Central memory CD8-positive, alpha-beta T cell (primary cell): ENCODE measurements at places on chromosomes 16 and 17.
A peak's percentile ranks its signal among the peaks of the same experiment; 100 is the strongest.

- DNase-seq, result no peak
These were observed 16.8 kb upstream of the ETV4 start for GRCh38 chr17:43562679-43563599.

- DNase-seq, result no peak
These were observed 163.5 kb downstream of the SDK2 start for GRCh38 chr17:73480740-73481139.

- DNase-seq, result no peak
These were observed 26.1 kb downstream of the TNS4 start for GRCh38 chr17:40475234-40475908.

DNA sequence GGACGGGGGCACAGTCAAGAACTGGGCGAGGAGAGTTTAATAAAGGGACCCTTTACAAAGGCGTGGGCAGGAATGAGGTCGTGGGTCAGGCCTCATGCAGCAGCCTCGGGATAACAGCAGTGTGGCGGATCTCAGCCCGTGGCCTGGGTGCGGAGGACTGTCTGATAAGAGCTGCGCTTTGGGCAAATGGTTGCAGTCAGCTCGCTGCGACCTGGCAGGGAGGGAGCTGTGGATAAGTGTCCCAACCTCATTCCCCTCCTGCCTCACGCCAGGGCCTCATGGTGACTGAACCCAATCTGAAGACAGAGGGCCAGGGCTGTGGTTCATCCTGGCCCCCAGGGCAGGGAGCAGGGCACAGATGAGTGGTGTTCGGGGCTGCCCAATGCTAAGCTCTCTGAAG is 13.6 kb downstream of the SMTNL2 start:
- no peak for DNase-seq

- no peak for DNase-seq
These were observed 102.6 kb upstream of the HS3ST3A1 start for GRCh38 chr17:13704333-13704732.

DNA sequence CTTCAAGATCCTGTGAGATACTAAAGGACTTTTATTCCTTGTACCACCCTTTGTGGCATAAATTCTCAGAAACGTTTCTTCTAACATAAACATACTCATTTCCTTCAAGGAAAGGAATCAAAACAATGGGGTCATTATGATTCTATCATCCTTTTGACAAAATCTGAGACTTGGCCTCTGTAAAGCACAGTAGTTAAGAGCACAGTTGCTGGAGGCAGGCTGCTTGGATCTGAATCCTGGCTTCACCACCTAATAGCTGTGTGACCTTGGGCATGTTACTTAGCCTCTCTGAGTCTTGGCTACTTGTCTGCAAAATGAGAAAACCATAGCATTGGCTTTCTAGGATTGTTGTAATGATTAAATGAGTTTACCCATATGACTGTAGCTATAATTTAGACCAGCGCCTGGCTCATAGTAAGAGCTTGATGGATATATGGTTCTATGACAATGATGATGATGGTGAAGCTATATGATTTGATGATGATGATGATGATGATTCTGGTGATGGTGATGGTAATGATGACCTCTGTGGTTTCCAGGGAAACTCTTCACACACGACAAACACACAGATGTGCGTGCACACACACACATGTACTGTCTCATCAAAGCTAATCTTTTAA is 6.1 kb upstream of the KRT31 start:
- no peak for DNase-seq

DNA sequence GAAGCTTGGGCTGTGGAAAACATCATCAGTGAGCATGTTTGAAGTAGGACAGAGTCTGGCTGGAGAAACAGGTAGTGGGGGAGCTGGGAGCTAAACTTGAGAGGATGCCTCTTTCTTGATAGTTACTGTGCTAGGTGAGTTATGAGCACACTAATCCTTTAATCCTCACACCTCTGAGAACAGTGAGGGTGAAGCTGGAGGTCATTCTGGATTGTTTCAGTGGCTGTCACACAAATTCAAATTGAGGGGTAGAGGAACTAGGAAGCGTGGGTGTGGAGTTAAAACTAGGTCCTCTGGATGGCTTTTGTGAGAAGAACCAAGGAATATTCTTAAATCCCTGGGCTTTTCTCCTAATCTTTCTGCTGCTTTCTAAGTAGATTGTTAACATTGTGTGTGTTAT is 3.3 kb downstream of the AKAP1 start:
- no peak for DNase-seq

DNA sequence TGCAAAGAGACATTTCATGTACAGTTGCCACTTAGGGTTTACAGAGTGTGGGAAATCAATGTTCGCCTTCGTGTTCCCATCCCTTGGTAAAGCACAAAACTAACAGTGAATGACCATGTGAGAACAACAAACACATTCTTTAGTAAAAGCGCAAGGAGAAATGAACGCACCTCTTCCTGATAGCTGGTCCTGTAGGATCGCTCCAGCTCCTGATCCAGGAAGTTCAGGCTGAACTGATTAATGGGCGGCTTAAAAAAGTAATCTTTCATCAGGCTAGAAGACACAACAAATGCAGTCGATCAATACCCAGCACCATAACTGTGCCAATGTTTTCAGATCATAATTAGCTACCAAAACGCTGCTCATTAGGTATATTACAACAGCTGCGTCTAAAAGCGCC is 108.3 kb upstream of the CREBBP start:
- no peak for DNase-seq

GRCh38 chr17:28327031-28327607 is 8.1 kb downstream of the TMEM97 start:
- DNase-seq, result no peak

- no peak for DNase-seq
These were observed 98.1 kb upstream of the CDYL2 start for GRCh38 chr16:80902306-80903110.

DNA sequence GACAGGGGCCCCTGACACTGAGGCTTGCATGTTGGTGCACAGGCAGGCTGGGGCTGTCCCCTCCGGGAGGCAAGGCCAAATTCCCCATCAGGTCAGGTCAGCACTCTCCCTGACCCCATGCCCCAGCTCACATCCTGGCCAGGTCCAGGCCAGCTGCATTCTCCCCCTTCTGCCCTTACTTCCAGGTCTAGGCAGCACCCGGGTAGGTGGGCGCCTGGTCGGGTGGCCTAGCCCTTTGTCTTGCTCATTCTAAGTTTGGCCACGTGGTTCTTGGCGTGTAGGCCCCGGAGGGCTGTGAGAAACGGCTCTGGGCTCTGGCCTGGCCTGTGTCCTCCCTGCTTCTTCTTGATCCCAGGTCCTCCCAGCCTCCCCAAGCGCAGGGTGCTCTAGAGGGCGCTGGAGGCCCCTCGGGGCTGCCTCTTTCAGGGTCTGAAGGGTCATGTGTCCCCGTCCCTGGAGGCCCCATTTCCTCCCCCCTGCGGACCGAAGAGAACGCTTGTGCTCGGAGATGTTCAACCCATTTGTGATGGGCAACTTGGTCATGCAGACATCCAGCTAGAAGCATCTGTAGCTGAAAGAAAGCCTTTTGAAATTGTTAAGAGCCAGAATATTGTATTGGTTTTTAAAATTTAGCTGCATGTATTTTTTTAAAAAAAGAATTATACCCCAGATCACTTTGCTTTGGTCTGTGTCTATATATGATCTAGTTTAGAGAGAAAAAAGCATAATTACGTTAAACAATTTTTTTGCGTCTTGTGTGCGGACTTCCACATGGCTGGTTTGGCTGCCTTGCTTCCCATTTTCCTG is 6.7 kb downstream of the BAHCC1 start:
- DNase-seq, result no peak

DNA sequence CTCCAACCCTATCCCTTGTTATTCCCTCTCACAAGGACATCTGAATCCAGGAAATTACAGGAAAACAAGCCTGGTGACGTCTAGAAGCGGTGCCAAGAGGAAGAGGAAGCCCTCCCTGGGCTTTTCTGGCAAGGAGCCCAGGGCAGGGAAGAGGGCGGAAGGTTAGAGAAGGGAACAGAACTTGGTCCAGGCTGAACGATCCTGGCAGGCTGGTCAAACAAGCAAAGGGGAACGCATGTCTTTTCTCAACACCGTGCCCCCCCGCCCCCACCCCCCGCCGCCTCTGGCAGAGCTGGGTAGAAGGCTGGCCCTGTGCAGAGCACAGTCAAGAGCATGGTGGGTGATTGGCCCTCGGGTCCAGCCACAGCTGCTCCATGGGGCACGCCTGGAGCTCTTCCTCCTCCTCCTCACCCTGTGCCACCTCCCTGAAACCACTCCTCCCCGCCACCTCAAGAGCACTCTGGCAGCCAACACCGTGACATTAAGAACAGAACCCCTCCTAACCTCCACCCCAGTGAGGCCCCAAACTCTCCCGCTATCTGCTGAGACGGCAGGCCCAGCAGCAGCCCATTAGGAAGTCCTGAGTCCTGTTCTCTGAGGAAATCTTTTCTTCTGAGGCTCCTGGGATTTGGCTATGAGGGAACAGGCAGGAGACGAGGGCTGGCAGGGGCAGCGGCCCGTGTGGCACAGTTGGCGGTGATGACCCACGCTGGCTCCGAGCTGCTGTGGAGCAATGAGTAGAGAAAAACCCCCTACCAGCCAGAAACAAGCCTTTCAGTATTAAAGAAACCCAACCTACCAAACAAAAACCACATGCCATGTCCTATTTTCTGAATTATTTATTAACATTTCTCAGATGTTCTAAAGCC is 7.3 kb downstream of the C16orf86 start:
- DNase-seq, result no peak

- DNase-seq, result peak; percentile 21
These were observed 17.6 kb downstream of the MAPK8IP3 start for GRCh38 chr16:1723450-1724147.

DNA sequence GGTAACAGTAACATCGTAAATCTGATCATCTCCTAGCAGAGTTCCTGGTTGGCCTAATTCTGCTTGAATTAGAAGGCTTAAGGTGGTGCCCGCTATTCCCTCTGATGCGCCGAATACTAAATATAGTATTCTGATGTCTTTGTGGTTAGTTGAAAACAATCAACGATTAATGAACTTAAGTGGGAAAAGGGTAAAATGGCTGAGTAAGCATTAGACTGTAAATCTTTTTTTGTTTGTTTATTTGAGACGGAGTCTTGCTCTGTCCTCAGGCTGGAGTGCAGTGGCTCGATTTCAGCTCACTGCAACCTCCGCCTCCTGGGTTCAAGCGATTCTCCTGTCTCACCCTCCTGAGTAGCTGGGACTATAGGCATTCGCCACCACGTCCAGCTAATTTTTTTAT is 13.4 kb downstream of the OR2C1 start:
- DNase-seq, result no peak

- no peak for DNase-seq
These were observed 7.1 kb upstream of the MVD start for GRCh38 chr16:88669980-88670379.

DNA sequence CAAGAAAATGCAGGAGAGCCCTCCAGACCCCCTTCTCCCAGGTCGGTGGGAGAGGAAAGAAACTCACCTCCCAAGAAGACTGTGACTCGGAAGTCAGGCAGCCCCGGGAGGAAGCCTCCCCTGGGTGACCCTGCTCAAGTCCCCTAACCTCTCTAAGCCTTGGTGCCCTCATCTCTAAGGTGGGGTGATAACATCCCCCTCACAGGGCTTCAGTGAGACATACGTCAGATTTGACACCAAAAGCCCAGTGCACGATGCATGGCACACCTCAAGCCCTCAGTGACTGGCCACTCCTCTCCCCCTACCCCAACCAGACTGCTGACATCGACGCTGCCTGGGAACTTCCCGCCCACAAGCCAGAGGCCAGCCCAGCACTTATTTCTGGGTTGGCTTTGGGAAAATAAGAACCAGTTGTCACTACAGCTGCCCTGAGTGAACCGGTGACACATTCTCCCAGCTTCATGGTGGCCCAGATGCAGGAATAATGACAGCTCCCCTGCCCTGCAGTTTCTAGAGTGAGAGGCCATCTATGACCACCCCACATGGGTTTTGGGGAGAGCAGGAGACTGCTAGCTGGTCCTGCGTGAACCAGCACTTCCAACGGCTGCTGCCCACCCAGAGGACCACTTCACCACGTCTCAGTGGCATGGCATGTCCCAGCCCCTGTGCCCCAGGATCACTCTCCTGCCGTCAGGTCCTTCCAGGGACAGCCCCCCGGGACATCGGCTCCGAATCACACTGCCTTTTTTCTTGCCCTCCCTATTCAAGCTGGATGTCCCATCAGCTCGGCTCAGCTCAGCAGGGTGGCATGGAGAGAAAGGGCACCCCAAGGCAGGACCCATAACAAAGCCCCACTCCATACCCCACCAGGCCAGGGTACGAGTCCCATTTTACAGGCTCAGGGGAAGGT is 9.5 kb downstream of the KNOP1 start:
- DNase-seq, result no peak

- DNase-seq, result no peak
These were observed 40.3 kb downstream of the WNT3 start for GRCh38 chr17:46777943-46778915.

DNA sequence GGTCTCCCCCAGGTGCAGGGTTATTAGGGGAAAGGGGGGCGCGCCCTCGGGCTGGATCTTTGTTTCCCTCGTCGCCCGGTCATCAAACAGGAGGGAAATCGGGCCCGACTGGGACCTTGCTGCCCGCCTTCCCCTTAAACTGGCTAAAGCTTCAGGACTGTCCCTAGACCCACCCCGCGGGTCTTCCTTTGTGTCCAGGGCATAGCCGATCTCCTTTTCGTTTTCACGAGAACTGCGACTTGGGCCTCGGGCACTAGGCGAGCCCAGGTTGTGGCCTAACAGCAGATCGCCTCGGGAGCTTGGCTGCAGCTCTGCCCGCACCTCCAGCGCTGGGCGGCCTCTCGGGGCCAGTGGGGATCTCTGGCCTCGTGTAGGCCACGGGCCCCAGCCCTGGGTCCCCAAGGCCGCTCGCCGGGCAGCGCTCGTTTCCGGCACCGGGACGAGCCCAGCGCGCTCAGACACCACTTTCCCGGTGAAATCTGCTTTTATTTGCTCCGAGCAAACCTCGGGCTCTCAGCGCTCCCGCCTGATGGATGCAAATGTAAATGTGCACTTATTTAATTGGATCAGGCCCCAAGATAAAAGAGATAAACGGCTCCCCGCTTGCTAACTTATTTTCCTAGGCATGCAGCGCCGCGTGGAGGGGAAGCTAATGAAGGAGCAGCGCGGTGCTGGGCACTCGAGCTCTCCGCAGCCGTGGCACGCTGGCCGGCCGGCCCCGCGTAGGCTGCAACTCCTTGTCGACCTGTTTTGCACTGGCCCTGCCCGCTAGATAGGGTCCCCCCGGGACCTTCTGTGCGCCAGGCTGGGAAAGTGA is 7.8 kb downstream of the IRX5 start:
- no peak for DNase-seq

GRCh38 chr16:15792563-15792971 is 64.3 kb downstream of the MYH11 start:
- no peak for DNase-seq

GRCh38 chr17:67601897-67602296 is 115.8 kb upstream of the NOL11 start:
- DNase-seq, result no peak

GRCh38 chr16:66905633-66906539 is 12.8 kb downstream of the CDH16 start:
- no peak for DNase-seq

DNA sequence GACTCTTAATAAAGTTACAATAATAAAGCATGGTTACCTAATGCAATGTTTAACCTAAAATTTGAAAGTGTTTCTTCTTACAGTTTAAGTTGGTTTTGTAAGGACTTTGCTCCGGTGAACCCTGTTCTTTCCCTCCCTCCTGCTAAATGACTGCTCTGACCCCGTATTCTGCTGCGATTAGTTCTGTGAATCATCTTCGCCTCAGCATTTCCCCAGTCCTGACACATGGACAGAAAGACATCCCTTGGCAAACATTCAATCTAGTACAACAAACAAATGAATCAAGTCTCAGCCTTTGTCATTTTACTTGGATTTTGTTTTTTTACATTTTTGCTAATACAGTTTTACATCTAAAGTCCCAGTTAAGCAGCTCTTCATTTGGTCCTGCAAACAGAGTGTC is 15.4 kb downstream of the KCNJ2 start:
- DNase-seq, result no peak
